ENCODE measurements at places on chromosomes 6 and 20.

DNA sequence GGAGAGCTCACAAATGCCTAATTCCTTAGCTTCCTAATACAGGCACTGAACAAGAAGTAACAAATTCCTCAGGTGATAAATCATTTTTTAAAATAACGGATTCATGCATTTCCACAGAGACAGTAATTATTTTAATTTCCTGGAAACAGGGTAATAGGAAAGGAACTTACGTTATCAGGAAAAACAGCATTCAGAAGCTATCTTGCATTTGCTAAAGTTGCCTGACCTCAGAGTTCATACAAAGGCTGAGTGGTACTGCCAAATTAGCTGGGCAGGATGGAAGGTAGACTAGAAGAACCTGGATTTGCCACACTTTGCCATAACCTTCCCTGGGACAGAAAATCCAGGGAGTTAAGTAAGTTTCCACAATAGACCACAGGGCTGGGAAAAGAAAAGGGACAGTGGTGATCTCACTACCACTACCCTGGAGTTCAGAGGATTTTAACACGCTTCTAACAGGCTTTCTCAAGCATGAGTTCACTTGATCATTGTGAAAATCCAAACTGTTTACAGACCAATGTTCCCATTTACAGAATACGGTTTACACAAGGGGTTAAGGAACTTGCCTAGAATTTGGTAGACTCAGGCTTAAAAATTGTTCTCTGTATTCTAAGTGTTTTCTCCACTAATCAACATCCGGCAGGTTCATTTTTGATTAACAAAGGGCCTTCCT is 57.0 kb downstream of the KIF13A start:
- no peak for DNase-seq

DNA sequence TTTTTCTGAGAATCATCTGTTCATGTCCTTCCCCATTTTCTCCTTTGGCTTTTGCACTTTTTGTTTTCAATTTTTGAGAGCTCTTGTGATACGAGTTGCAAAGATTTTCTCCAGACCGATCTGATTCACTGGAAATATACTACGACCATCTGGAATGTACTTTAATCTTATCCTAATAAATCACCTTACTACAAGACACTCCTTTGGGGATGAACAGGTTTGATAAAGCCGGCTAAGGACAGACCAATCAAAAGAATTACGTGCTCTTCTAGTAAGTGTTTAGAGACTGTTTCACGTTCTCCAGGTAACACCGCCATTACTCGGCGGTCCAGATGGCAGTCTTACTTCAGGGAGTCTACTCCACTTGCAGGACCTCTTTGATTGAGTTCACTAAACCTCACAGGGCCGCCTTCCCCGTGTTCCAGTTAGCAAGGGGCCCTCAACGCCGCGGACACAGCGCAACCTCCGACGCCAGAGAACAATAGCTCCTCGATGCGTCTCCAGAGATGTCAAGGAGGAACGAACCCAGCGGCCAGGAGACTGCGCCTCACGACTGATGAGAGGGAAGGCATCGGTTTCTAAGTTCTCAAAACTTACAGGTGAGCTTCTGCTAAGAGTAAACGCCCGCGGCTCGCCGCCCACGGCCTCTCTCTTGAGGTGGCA is 920 bp upstream of the WTAP start:
- DNase-seq, result no peak

GRCh38 chr6:30684386-30685156 is 1.9 kb downstream of the PPP1R18 start:
- peak; percentile 59 for DNase-seq

DNA sequence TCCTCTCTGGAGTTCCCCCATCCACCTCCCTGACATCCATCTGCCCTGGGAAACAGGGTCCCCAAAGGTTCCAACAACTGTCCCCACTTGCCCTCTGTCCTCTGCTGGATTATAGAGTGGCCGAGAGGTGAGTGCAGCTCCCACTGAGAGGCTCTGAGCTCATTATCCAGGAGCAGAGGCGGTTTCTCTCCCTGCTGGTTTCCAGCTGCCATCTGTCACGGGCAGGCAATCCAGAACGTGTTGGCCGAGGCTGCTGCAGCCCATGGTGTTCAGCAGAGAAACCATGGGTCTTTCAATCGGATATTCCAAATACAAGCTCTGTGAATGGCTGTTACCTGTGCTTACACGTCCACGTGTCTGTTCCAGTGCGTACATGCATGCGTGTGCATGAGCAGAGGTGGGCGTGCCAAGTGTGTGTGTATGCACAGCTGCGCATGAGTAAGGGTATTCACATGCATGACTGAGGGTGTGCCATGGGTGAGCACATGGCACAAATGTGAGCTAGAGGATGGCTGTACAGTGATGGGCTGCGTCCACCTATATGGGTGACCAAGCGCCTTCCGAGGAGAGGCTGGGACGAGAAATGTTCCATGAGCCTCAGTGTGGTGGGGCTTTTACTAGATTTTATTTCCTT is 183.7 kb upstream of the PMEPA1 start:
- DNase-seq, result no peak

- no peak for DNase-seq
Measured at GRCh38 chr6:23647045-23647444, 479.0 kb upstream of the NRSN1 start.

GRCh38 chr6:125533710-125534397 is 215.6 kb upstream of the HEY2 start:
- DNase-seq, result no peak

DNA sequence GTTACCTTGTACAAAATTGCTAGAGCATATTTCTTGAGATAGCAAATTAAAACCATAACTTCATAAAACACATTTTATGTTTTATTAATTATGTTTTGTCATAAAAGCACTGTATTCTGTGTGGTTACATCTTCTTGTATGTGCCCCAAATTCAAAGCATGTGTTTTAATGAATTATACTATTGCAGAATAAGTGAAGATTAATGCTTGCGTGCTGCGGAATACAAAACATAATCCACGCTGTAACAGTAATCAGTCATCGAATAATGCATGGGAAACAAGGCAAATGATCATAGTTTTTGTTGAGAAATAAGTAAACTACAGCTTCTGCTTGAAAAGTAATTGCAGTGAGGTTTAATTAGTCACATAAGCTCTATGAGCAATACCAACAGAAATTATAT is 459.2 kb upstream of the SOX4 start:
- DNase-seq, result no peak

- DNase-seq, result no peak
Measured at GRCh38 chr20:38298768-38299288, 5.1 kb upstream of the BPI start.

DNA sequence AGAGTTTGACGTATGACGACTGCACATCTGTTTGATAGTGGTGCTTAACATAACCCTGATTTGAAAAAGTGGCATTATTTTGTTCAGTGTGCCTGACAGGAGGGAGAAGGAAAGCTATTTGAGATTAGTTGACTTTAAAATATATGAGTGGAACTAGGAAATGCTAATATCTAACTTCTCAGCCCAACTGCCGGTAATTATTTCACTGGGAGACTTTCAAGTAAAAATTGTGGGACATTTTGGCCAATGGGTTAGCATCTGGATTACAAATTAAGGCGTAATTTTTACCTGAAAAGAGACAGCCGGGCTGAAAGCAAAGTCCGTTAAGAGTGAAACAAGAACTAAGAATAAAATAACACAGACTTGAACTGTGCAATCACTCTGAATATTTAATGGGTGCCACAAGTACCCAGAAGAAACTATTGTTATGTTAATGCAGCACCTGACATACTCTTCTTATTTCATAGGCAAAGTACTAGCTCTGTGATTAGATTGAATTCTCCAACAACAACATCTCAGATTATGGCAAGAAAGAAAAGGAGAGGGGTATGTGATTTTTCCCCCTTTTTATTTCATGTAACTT is 2.0 kb downstream of the HEY2 start:
- DNase-seq, result no peak

DNA sequence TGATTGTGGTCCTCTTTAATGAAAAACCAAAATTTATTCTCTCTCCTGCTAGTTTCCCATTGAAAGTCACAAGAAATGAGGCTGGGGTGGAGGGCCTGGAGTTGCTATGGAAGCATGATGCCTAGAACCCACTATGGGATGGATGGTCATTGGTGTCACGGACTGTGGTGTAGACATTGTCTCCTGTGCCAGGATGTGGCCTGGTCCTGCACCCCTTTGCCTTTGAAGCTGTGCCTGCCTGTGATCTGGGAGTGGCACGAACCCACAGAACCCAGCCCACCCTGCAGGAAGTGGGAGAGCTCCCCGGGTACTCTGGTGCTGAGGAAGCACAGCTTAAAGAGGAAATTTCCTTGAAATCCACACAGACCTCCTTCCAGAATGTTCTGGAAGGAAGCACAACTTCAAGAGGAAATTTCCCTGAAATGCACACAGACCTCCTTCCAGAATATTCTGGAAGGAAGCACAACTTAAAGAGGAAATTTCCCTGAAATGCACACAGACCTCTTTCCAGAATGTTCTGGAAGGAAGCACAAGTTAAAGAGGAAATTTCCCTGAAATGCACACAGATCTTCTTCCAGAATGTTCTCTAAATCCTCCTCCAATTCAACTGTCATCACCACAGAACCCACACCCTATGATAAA is 105.6 kb downstream of the CDH26 start:
- DNase-seq, result no peak

- no peak for DNase-seq
Measured at GRCh38 chr20:53247468-53248103, 275.4 kb downstream of the TSHZ2 start.

DNA sequence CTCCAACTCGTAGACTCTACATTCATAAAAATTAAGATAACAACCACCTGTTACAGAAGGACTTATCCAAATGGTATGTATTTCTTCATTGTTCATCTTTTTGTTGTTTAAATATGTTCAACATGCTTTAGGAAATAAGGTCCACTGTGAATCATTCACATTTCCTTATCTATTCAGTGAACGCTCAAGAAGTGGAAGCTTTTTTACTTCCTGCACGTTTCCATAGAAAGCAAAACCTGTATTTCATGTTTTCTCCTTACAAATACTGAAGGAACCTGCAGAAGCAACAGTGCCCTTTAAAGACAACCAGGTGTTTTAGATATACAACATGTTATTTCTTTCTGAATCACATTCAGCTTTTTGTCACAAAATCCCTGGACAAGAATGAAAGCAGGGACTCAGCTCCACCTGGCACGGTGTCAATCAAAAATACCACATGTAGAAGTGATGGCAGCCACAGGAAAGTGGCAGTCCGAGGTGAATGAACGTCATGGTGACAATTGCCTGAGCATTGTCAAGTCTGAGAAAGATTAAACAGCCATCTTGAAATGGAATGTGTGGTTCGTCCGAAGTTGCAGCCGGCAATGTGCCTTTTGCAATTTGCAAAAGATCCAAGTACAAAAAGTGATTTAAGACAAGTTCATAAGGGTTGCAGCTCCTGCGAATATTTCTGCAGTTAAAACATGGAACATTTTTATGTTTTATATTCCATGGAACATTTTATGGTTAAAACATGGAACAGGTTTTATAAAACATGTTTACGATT is 66.7 kb upstream of the RIPOR2 start:
- DNase-seq, result no peak

GRCh38 chr6:140379919-140380318 is 1005.5 kb upstream of the CITED2 start:
- no peak for DNase-seq

- no peak for DNase-seq
Measured at GRCh38 chr20:53896647-53897046, 173.7 kb downstream of the BCAS1 start.

DNA sequence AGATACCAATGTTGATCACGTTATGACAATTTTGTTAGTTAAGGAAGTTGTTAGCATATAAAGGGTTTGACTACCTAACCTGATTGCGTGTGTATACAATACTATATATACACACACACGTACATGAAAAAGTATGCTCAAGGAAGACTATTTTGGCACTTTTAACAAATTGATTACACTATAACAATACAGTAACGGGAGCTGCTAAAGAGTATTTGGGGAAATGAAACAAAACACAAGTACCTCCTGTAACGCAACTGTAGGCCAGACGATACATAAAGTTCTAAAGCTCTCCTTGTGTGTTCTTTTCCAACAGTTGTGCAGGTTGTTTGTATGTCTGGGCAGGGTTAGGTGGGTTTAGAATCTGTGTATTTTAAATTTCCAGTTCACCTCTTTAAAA is 98.7 kb downstream of the PLEKHG1 start:
- DNase-seq, result no peak

DNA sequence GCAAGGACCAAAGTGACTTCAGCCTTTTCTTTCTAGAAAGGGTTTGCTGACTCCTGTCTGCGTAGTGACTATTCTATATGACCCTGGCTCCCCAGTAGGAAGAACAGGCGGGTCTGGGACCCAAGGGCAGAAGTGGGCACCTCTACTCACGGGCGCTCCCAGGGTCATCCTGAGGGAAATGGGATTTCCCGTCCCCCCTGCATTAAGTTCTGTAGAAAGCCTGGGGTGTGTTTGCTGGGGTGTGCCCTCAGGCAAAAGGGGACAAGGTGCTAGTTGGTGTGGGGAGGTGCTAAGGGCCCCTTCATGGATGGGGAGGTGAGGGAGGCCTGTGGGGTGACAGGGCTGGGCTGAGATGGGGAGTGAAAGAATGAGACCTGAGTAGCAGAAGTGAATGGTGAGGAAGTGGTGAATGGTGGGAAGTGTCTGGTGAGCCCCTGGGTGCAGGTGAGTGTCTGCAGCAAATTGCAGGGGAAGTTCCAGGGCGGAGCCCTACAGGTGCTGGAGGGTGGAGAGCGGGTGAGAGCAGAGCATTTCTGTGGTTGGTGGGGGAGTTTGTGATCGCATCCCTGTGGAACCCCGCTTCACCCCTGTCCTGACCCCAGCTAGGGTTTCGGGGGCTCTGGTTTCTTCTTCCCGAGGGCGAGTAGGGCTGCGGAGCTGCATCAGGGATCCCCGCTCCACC is 21.1 kb downstream of the RAET1L start:
- peak; percentile 76 for DNase-seq

DNA sequence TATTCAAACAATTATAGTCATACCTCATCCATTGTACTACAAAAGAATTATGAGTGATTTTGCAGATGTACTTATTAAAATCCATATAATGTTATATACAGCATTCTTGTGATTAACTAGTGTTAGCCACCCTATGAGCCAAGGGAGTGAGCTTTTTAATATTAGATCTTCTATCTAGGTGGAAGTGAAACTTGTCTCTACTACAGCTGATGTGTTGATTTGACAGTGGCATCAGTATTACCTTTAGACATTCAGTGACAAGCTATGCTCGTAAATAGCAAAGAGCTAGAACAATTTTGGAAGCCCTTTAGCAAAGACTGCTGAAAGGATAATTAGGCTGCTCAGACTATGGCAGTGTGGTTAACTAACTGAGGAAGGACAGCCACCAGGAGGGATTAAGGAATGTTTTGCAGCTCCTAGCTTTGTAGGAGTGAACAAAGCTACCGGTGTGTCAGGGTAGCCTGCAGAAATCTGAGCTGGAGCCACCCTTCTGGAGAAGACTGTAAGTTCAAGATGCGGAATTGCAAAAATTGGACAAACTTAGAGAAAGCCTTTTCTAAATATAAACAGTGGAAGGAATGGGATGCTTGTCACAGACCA is 73.7 kb downstream of the AFG1L start:
- no peak for DNase-seq

DNA sequence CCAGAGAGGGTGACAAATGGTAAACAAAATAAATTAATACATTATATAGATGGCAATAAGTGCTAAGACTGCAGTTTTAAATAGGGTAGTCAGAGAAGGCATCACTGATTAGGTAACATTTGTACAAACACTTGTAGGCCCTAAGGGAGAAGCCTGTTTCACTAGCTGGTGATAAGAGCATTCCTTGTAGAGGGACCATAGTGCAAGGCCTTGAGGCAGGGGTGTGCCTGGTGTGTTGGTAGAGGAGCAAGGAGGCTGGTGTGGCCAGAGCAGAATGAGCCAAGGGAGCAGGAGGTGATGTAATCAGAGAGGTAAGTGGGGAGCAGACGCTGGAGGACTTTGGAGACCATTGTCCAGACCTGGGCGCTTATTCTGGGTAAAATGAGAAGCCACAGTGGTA is 70.7 kb downstream of the ANKRD6 start:
- DNase-seq, result no peak

GRCh38 chr20:62449951-62450691 is 22.8 kb upstream of the RBBP8NL start:
- DNase-seq, result no peak

All from CD4-positive, alpha-beta T cell treated with Interleukin-4 for 4 hours (primary cell).